ENCODE measurements at places on chromosomes 2 and 18.
A peak's percentile ranks its signal among the peaks of the same experiment; 100 is the strongest.

DNA sequence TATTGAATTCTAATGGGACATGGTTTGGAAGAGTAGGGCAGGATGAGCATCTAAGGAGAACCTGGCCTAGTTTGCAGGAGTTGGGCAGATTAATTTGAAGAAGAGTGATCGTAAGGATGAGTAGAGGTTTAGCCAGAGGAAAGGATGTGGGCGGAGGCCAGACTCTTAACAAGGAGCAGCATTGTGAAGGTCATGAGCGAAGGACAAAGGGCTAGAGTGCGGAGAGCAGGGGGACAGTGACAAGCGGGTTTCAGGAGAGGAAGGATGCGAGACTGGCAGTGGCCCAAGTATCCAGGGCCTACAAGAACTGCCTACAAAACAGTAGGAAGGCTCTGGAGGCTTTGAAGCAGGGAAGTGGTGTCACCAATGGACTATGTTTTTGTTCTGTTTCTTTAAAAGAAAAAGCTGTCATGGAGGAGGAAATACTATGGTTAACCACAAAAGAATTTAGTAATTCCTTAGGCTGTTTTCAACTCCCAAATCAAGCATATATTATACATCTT is 20.1 kb downstream of the SLC66A3 start:
- H3K4me1 ChIP-seq: no peaks in the 10 kb centered on the region
- DNase-seq: no peak
- H3K27me3 ChIP-seq: no peaks in the 10 kb centered on the region
- H3K4me3 ChIP-seq: no peak overlapping the region
- no peak overlapping the region for H3K27ac ChIP-seq
- H3K36me3 ChIP-seq: peaks cover 17% of the 10 kb centered on the region

DNA sequence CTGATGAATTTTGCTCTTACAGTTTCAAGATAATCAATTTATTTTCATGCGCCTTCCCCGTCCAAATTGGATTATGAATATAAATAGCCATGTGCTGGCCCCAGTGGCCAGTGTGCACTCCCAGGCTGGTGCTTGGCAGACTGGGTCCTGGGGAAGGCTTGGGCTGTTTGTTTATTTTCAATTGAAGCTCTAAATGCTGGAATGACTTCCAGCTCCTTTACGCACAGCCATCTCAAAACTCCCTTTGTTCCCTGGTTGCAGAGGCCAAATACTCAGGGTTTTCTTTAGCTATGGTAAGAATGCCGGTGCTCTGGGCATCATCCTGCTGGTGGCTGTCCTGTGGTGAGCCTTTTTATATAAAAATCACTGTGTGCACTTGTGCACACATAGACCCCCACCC is 131.5 kb downstream of the PRKCE start:
- H3K4me3 ChIP-seq: no peak overlapping the region
- no peak overlapping the region for H3K27ac ChIP-seq
- H3K27me3 ChIP-seq: no peaks in the 10 kb centered on the region
- peaks cover 14% of the 10 kb centered on the region for H3K4me1 ChIP-seq
- DNase-seq: no peak

GRCh38 chr18:3458378-3458777 is 8.4 kb downstream of the TGIF1 start:
- H3K4me3 ChIP-seq: no peak overlapping the region
- peaks cover 48% of the 10 kb centered on the region for H3K4me1 ChIP-seq
- DNase-seq: no peak
- peaks cover 46% of the 10 kb centered on the region for H3K36me3 ChIP-seq
- H3K27ac ChIP-seq: peak overlapping the region; percentile 61
- H3K27me3 ChIP-seq: no peaks in the 10 kb centered on the region

DNA sequence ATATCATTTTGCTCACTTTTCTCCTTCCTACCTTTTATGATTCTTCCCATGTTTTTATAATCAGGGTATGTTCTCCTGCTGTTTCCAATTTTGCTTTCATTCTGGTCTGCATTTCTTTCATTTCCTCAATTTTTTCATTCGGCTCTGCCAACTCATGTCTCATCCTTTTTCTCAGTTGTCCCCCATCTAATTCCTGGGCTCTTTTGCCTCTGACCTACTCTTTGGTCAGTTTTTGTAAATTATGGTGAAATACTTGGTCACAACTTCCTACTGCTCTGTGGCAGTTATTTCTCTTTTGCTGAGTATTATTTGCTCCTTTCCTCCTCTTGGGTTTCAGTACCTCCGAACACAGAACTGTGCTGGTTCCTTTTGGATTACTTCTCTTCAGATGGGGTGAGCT is 27.5 kb downstream of the MYO7B start:
- no peak for DNase-seq
- no peak overlapping the region for H3K27ac ChIP-seq
- no peak overlapping the region for H3K4me3 ChIP-seq

GRCh38 chr2:36486521-36487044 is 111.4 kb downstream of the FEZ2 start:
- no peak overlapping the region for H3K4me3 ChIP-seq
- H3K27ac ChIP-seq: peak overlapping the region; percentile 59
- peaks cover 12% of the 10 kb centered on the region for H3K36me3 ChIP-seq
- H3K27me3 ChIP-seq: no peaks in the 10 kb centered on the region
- H3K4me1 ChIP-seq: peaks cover 44% of the 10 kb centered on the region
- no peak for DNase-seq

GRCh38 chr2:53913721-53914120 is 54.0 kb upstream of the GPR75 start:
- no peak overlapping the region for H3K4me3 ChIP-seq
- H3K36me3 ChIP-seq: peaks cover 79% of the 10 kb centered on the region
- DNase-seq: no peak
- no peak overlapping the region for H3K27ac ChIP-seq
- no peaks in the 10 kb centered on the region for H3K27me3 ChIP-seq

GRCh38 chr2:220510668-220511067 is 883.2 kb downstream of the SLC4A3 start:
- no peaks in the 10 kb centered on the region for H3K27me3 ChIP-seq
- DNase-seq: no peak
- H3K4me3 ChIP-seq: no peak overlapping the region

DNA sequence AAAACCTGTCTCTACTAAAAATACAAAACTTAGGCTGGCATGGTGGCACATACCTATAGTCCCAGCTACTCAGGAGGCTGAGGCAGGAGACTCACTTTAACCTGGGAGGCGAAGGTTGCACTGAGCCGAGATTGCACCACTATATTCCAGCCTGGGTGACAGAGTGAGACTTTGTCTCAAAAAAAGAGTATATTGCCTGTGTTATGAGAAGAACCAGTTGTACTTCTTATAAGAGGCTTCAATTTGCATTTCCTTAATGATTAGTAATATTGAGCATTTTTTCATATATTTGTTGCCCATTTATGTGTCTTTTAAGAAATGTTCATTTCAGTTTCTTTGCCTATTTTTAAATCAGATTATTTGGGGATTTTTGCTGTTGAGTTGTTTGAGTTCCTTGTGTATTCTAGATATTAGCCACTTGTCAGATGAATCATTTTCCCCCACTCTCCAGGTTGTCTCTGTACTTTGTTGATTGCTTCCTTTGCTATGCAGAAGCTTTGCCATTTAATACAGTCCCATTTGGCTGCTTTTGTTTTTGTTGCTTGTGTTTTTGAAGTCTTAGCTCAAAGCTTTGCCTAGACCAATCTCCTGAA is 75.8 kb upstream of the LRPPRC start:
- no peaks in the 10 kb centered on the region for H3K27me3 ChIP-seq
- no peaks in the 10 kb centered on the region for H3K4me1 ChIP-seq
- no peak overlapping the region for H3K4me3 ChIP-seq
- no peak overlapping the region for H3K27ac ChIP-seq
- no peaks in the 10 kb centered on the region for H3K36me3 ChIP-seq

DNA sequence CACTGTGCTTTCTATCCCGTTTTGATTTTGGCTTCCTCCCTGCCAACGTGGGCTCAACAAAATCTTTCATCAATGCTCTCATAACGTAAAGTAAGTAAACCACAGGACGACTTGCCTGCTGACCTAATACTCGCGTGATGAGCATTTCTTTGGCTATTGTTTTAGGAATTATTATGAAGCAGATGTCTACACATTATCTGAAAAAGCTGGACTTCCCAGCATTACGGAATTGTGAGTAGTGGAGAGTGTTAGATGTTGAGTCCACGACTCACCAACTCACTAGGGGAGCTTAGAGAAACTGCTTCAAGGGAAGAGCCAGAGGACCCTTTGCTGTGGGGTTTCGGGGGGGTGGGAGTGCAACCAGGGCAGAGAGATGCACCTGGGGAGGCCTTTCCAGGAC is 21.9 kb downstream of the HJURP start:
- no peak overlapping the region for H3K4me3 ChIP-seq
- H3K27ac ChIP-seq: no peak overlapping the region
- H3K4me1 ChIP-seq: no peaks in the 10 kb centered on the region
- no peaks in the 10 kb centered on the region for H3K27me3 ChIP-seq
- no peak for DNase-seq

GRCh38 chr2:64781711-64782390 is 128.1 kb upstream of the SERTAD2 start:
- no peak overlapping the region for H3K27ac ChIP-seq
- H3K4me1 ChIP-seq: no peaks in the 10 kb centered on the region
- no peak overlapping the region for H3K4me3 ChIP-seq
- H3K36me3 ChIP-seq: no peaks in the 10 kb centered on the region
- no peaks in the 10 kb centered on the region for H3K27me3 ChIP-seq
- DNase-seq: no peak

GRCh38 chr2:47072728-47073191 is 82.3 kb downstream of the STPG4 start:
- H3K4me1 ChIP-seq: peaks cover 87% of the 10 kb centered on the region
- H3K27ac ChIP-seq: peak overlapping the region; percentile 85
- DNase-seq: peak; percentile 83
- no peaks in the 10 kb centered on the region for H3K36me3 ChIP-seq

DNA sequence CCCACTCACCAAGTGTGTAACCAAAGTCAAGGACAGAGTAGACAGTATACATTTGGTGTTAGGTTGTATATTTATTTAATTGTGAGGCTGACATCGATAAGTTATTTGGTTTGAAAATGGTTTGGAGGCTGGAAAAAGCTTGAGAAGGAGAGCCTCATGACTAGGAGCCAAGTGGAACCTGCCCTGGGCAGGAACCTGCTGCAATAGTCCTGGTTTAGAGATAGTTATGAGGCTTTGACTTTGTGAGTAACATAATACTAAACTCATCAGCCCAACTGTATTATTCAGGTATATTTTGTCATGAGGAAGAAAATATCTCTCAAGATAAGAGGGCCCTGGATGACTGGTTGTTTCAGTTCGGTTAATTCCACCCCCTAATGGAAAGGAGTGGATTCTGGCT is 234.3 kb upstream of the CYRIA start:
- H3K4me1 ChIP-seq: no peaks in the 10 kb centered on the region
- no peaks in the 10 kb centered on the region for H3K36me3 ChIP-seq
- no peak overlapping the region for H3K27ac ChIP-seq
- no peak overlapping the region for H3K4me3 ChIP-seq
- H3K27me3 ChIP-seq: no peaks in the 10 kb centered on the region

GRCh38 chr2:16140771-16141640 is 200.7 kb downstream of the MYCN start:
- H3K4me1 ChIP-seq: no peaks in the 10 kb centered on the region
- DNase-seq: no peak
- H3K4me3 ChIP-seq: no peak overlapping the region
- H3K27me3 ChIP-seq: no peaks in the 10 kb centered on the region
- no peaks in the 10 kb centered on the region for H3K36me3 ChIP-seq
- no peak overlapping the region for H3K27ac ChIP-seq

- H3K36me3 ChIP-seq: no peaks in the 10 kb centered on the region
- H3K4me1 ChIP-seq: peaks cover 28% of the 10 kb centered on the region
- peaks cover 99% of the 10 kb centered on the region for H3K27me3 ChIP-seq
- no peak for DNase-seq
- no peak overlapping the region for H3K4me3 ChIP-seq
These were observed 800 bp downstream of the HOXD13 start for GRCh38 chr2:176093145-176093897.

DNA sequence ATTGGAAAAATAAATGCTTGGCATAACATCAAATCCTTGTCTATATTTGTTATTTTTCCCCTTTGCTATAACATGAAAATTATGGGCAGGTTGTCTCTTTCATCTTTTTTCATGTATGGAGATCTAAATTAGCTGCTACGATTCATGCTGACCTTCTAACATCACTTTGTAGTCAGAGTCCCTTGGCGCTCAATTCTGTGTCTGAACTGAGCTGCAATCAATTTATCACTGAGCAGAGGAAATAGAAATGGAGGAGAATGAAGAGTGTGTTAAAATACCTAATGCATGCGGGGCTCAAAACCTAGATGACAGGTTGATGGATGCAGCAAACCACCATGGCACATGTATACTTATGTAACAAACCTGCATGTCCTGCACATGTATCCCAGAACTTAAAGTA is 168.9 kb downstream of the CDH7 start:
- H3K27ac ChIP-seq: no peak overlapping the region
- H3K4me1 ChIP-seq: no peaks in the 10 kb centered on the region
- H3K27me3 ChIP-seq: no peaks in the 10 kb centered on the region
- H3K4me3 ChIP-seq: no peak overlapping the region
- no peak for DNase-seq
